ENCODE measurements at places on chromosomes 5 and 9.

DNA sequence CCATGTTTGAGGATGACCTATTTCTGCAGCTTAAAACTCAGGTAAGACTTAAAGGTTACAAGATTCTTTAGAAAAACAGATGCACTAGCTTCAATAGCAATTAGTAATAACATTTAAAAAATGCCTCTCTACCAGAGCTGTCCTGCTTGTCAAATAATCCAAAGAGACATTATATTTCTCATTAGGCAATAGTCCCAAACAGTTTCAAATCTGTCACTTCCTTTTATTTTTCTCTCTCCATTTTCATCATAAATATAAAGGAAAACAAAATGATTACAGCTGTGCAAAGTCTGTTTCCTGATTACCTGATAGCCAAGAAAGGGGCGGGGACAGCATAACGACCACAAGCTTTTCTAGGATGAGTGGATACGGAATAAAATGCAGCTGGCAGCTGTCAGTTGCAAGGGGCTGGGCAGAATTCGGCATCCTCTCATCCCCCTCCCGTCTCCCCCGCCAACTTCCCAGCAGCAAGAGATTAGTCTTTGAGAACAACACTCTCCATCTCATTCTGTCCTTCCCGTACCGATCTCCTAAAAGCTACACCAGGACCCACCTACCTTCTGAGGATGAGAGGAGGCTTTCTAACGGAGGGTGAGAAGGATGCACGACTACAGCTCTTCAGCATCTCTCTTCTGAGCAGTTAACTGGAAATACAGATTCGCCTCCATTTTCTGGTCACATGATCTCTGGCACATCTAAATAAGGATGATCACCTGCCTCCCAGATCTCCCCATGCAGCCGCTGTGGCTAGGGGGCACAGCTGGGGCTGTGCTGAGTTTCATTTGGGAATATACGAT is 72.5 kb upstream of the PCA3 start:
- DNase-seq: no peak

DNA sequence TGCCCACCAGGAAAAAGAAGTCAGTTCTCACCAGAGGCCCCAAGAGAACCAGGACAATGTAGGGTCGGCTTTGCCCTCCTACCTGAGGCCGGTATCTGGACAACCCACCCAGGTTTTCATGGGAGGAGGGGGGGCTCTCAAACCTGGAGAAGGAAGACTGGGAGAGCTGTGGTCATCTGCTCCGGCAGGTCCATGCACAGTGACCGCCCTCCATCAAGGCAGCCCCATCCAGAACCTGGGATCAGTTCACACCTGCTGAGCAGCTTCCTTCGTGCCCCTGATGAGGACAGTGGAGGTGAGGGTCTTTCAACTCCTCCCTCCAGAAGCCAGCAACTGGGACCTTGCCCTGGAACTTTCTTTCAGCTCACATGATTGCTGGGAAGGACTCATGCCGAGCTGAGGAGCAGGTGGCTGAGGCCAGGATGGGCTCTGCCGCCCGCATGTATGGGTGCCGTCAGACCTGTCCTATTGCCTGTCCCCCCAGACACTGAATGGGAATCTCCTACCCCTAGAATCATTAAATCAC is 20.8 kb upstream of the FIBCD1 start:
- no peak for DNase-seq

GRCh38 chr5:73862796-73863195 is 236.8 kb downstream of the ARHGEF28 start:
- no peak for DNase-seq

- no peak for DNase-seq
Observed at GRCh38 chr9:95157481-95158151, 159.9 kb downstream of the FANCC start.

DNA sequence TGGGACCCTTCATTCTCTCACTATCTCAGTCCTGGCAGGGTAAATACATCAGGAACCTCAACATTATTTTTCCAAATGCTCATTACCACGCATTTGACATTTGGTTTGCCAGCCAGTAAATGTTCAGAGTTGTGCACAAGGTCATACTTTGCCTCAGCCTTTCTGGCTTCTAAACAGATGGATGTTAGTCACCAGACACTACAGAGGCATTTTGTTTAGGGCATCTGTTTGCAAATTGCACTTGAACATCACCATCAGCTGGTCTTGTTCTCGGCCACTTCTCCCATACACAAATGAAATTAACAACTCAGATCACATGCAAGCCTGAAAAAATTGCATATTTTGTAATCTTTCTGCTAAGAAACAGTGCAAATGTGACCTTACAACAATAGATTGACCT is 75.0 kb upstream of the SLC1A1 start:
- DNase-seq: no peak

GRCh38 chr9:26809795-26810194 is 82.8 kb downstream of the CAAP1 start:
- DNase-seq: no peak

DNA sequence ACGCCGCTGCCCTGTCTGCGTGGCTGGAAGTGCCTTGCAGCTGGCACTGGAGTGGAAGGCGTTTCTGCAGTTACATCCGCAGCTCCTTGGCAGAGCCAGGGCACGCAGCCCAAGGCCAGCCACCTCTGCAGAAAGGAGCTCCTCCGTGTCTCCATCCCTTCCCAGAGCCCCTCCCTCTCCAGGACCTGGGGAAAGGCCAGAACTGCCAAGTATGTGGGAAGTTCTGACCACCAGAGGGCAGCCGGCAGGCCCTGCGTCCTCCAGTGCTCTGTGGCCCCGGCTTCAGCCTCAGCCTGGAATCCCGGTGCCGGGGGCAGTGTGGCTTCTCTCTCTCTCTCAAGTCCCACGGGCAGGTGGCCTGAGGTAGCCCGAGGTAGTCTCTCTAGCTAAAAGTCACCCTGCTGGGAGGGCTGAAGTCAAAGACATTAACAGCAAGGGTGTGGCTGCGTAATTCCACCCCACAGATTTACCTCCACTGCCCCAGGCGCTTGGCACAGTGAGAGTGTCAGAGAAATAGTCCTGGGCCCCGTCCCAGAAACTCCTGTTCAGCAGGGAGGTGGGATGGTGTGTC is 101.7 kb upstream of the FCN2 start:
- DNase-seq: no peak

DNA sequence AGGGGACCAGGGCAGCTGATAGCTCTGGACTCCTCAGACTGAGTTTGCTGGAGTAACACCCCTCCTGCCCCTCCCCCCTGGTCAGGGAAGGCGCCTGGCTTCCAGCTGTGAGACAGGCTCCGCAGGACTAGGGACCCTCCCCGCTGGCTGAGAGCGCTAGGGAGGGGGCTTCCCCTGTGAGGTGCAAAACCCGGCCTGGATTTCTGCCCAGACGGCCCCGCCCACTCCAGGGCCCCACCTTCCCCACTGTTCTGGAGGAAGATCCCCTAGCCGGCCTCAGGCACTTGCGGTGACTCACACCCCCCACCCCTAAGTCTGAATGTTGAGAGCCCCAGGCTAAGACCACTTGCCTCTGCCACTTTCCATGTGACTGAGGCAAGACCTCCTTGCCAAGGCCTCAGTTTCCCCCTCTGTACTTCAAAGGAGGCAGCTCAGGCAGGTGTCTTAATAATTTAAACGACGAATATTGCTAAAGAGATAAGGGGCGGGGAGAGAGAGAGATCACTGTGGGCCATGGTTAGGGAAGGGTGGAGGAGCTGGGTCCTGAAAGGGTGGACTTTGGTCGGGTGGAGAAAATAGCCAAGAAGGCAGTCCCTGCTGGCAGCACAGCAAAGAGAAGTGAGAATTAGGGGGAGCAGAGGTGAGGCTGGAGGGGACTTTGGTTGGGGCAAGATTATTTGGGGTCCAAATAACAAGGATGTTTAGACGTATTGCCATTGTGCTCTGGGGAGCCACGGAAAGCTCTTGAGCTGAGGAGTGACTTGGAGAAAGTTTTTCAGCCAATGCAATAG is 1.0 kb upstream of the DAB2IP start:
- DNase-seq: no peak

DNA sequence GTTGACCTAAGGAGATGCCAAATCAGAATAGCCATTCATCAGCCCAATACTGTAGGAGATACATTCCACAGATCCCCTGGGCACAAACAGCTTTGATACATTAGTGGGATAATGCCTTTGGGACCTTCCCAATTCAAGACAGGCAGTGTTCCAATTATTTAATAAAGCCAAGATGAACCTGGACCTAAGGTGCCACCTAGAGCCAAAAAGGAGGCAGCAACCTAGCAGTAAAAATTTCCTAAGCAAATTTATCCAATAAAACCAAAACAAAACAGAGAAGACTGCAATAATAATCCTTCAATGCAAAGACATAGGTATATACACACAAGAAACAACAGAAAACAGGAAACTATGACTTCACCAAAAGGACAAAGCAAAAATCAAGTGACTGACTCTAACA is 253.0 kb downstream of the HINT1 start:
- no peak for DNase-seq

DNA sequence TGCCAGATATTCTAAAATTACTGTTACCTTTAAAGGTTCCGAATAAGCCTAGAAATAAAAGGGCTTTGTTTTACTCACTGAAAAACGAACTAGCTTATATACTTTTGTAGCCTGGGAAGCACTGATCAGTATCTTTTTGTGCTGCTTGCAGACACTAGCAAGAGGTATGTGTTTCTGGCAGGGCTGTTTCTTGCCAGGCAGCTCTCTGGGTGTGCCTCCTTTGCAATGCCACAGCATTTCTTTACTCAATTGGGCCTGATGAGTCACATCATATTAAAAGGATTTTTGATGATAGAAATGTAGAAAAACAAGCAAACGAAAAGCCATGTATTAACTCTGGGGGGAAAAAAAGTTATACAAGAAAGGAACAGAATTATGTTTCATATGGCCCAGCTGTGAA is 35.6 kb downstream of the CD180 start:
- DNase-seq: peak; percentile 65

DNA sequence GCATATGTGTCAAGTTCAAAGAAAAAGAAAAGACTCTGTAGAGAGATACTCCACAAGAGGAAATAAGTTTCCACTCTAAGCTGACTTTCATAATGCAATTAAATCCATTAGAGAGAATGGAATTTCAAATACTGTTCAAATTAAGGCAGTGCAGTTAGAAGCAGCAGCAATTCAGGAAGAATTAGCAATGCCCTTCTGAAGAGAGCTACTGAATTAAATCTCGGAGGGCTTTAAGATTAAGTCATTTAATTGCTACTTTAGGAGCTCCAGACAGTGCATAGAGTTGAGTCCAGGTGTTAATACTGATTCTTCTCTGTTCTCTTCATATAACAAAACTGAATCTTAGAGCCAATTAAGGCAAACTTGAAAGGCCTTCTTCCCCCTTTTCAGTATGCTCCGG is 8.5 kb downstream of the CDH12 start:
- no peak for DNase-seq

DNA sequence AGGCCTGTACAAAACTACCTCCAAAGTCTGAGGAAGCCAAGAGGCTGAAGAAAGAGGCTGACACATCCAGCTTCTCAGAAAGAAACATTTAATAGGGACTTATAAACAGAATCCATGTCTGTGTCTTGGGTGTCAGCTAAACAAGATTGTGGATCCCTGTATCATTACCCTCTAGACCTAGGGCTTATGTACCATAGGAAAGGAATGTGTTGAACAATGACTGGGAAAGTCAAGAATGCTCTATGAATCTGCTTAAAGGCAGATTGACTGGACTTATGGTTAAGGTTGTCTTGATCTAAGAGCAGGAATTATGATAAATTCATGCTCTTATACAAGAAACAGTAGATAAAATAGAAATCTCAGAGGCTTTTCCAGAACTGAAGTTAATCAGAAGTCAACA is 335.7 kb upstream of the RPS23 start:
- no peak for DNase-seq

DNA sequence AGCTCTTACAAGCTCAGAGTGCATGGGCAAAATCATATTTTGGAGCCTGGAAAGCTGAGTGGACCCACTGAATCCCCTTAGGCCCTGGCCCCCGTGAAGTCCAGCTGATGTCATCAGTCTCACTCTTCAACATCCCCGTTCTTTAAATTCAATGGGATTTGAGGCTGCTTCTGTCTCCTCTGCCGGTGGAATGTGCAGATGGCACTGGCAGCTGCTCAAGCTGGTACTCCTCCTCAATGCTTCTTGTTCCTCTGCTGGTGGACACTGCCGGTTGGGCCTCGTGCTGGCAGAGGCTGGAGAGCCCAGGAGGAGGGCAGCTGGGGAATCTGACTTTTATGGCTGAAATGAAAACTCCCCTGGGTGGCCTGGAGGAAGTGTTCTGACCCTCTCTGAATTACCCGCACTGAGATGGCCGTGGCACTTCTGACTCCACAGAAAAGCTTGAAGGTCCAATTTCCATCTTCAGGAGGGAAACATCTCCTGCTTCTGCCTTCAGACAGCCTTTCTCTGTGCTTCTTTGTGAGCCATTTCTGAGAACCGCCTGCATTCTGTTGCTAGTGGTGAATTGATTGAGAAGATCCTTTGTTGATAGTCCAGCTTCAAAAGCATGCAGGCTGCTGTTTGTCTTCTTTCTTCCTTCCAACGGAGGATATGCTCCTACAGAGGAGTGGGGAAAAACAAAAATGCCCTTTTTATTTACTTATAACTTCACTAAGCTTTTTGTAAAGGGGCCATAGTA is 298.9 kb downstream of the TMEM38B start:
- DNase-seq: no peak

DNA sequence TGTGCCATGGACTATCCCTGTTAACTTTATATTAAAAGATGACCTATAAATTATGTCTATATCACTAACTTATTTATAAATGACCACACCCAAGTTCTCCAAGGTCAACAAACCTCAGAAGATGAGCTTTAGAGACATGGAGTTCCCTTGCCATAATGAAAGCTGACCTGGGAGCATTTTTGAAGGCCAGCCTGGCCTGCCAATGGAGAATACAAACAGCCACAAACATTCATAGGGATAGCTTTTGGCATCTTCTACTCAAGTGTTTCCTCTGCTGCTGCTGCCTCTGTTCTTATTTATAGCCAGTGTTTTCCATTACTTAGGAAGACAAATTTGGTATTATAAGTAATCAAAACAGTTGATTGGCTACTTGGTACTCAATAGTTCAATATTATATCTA is 117.3 kb upstream of the ADAMTS19 start:
- no peak for DNase-seq

GRCh38 chr5:67935908-67936566 is 279.5 kb upstream of the PIK3R1 start:
- no peak for DNase-seq

DNA sequence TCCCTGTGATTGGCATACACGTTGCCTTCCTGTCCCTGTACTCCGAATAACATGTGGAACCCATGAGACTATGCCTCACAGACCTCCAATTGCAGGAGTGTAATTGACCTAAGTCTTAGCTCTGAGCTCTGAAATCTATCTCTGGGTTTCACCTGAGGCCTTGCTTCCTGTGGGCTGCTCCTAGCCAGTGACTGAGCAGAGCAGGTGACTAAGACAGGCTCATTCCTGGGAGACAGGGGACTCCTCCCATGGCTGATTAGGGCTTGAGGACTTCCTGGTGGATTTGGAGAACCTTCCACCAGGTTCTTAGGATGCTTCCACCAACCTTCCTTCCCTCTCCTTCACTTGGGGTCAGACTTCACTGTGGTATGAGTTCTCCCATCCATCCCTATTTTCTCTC is 22.3 kb upstream of the MIER3 start:
- DNase-seq: no peak

DNA sequence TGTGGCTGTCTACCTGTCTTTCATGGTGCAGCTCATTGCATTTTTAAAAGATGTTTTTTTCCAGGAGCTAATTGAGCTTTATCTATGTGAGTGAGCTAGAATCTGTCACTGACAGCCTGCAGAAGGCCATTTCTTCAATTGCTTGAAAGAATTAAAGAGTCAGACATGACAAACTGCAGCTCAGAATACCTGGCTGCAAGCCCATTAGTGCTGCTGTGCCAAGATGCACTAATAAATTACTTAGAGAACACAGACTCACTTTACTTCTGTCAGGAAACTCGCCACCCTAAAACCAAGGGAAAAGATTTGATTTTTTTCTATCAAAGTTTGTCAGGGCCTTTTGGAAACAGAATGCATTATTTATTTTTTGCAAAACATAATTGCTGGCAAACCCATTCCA is 368.3 kb downstream of the CAAP1 start:
- DNase-seq: no peak
